ENCODE measurements at places on chromosomes 5 and 9. TPM values are rescaled to one million over a fixed set of nuclear protein-coding genes. Genes with fewer than 3 reads are reported as not detected.
A peak's percentile ranks its signal among the peaks of the same experiment; 100 is the strongest.

DNA sequence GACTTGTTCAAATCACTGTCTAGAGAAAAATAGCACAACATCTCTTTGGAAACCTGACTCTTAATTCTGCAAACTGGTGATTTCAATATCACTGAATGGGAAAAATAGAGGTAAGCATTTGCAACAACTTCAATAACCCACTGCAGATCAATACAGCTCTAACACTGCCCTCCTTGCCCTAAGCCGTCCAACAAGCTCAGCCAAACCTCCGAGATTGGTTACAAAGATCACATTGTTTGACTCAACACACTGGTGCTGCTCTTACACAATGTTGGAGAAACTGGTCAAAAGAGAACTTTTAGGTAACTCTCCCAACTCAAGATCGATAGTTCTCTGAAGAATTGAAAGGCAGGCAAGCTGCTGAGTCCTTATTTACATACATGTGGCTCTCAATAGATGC lies 150.4 kb downstream of the SPOCK1 start:
- no peak overlapping the region for H3K27ac ChIP-seq
- no peak for DNase-seq
- H3K4me3 ChIP-seq = no peak overlapping the region
- H3K27me3 ChIP-seq = no peaks in the 10 kb centered on the region
- H3K4me1 ChIP-seq = no peaks in the 10 kb centered on the region

DNA sequence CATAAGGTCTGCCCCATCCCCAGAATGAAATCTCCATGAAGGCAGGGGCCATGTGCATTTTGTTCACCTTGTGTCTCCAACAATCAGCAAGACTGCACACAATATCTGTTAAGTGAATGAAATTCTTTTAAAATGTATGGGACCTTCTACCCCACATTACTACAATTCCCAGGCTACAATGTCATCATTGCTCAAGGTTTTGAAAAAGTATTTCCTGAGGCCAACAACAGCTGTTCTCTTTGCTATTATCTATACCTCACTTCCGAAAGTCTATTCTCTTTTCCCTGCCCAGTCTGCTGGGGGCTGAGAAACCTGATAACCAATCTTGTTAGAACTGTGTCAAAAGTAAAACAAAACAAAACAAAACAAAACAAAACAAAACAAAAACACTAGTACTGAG lies 29.2 kb downstream of the HOMER1 start:
- no peak overlapping the region for H3K4me3 ChIP-seq
- H3K27ac ChIP-seq = no peak overlapping the region
- no peak for DNase-seq
- no peaks in the 10 kb centered on the region for H3K4me1 ChIP-seq
- H3K27me3 ChIP-seq = no peaks in the 10 kb centered on the region
- no peaks in the 10 kb centered on the region for H3K36me3 ChIP-seq

GRCh38 chr5:33901156-33901555 lies 9.4 kb upstream of the ADAMTS12 start:
- no peaks in the 10 kb centered on the region for H3K27me3 ChIP-seq
- H3K4me1 ChIP-seq = no peaks in the 10 kb centered on the region
- DNase-seq = no peak
- no peak overlapping the region for H3K4me3 ChIP-seq
- H3K36me3 ChIP-seq = no peaks in the 10 kb centered on the region
- no peak overlapping the region for H3K27ac ChIP-seq

- peak overlapping the region; percentile 99 for H3K27ac ChIP-seq
- no peaks in the 10 kb centered on the region for H3K27me3 ChIP-seq
- H3K4me3 ChIP-seq = peak overlapping the region; percentile 45
- DNase-seq = no peak
Observed at GRCh38 chr5:81751836-81752643, 1.1 kb upstream of the SSBP2 start.

DNA sequence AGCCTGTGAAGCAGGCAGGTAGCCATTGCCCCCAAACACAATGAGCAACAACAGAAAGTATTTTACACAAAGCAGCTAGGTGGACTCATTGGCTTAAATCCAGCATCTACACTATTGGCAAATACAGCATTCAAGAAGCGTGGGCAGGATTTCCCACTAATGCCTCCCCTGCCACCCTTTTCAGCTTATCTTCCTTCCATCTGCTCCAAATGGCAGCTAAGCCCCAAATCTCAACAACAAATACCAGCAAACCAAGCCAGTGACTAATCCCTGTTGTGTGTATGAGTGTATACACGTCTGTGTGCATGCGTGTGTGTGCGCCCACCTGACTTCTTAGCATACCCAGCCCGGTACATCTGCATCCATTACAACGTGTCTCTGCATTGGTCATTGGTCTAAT lies 151.2 kb upstream of the WWC1 start:
- no peaks in the 10 kb centered on the region for H3K36me3 ChIP-seq
- H3K27me3 ChIP-seq = no peaks in the 10 kb centered on the region
- peaks cover 8% of the 10 kb centered on the region for H3K4me1 ChIP-seq

OMD gene
- total RNA-seq = 0.20 TPM

GABRA1 gene
- not detected for total RNA-seq
